ENCODE measurements at places on chromosomes 7 and 10. TPM values are rescaled to one million over a fixed set of nuclear protein-coding genes. Genes with fewer than 3 reads are reported as not detected.

Gene IDI2
- not detected for total RNA-seq

- no peak for DNase-seq
Measured at GRCh38 chr7:87046456-87046855, 13.0 kb downstream of the ELAPOR2 start.

Gene EIF3B
- 166 TPM for total RNA-seq

GRCh38 chr7:158742065-158742821, 37.6 kb upstream of the NCAPG2 start:
- no peak for DNase-seq

- no peak for DNase-seq
Measured at GRCh38 chr10:43681220-43681619, 32.5 kb upstream of the ZNF32 start.

DNA sequence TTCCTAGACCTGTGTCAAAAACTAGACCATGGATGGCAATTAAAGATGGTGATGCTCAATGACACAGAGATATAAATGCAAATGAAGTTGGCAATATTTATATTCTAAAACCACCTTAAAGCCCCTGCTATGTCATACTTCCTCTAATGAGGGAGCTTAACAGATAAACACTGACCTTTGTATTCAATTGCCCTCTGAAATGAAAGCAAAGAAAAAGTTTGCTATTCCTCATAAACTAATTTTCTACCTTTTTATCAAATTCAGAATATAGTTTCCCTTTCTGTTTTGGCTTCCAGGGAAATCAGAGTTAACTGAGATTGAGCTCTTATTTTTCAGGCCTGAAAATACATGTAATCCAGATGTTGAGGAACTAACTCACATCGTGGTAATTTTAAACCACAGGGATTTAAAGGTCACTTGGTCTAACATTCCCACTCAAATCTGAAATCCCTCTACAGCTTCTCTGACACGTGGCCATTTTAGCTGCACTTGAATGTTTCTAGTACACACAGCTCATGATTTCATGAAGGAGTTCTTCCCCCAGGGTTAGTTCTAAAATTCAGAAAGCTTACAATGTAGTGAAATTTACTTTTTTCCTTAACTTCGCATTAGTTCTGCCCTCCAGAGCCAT, 37.9 kb upstream of the ABCB5 start:
- DNase-seq: no peak

DNA sequence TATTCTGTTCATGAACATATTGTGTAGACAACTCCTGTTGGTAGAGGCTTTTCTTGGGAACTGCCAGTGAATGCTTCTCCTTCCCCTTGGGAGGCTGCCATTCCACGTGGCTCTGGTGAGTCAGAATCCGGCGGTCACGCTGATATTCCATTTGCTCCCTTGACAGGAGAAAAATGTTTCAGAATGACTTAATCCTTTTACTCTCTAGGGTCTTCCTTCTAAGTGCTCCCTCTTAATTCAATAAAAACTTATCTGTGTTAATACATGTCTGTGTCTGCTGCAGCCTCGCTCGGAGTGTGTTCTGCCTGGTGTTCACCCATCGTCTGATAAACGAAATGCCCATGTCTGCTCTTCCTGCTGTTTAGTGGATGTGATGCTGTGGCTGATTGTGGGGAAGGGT, 278.6 kb downstream of the ARHGAP12 start:
- DNase-seq: no peak

- peak; percentile 14 for DNase-seq
Measured at GRCh38 chr10:130807096-130807495, 504.4 kb downstream of the TCERG1L start.

Gene TEX36
- not detected for total RNA-seq

GRCh38 chr7:27912751-27913150, 172.8 kb downstream of the TAX1BP1 start:
- no peak for DNase-seq

GRCh38 chr10:110916554-110917346, 2.2 kb downstream of the BBIP1 start:
- no peak for DNase-seq
